ENCODE measurements at places on chromosomes 2 and 18.

GRCh38 chr2:68441994-68442322 is 25.1 kb downstream of the FBXO48 start:
- no peak for DNase-seq

GRCh38 chr2:187228986-187229385 is 219.1 kb downstream of the CALCRL start:
- DNase-seq, result no peak

- DNase-seq, result no peak
These were observed 4.6 kb upstream of the KLF11 start for GRCh38 chr2:10038716-10039115.

GRCh38 chr2:9206991-9207640 is 504 bp downstream of the ASAP2 start:
- no peak for DNase-seq

DNA sequence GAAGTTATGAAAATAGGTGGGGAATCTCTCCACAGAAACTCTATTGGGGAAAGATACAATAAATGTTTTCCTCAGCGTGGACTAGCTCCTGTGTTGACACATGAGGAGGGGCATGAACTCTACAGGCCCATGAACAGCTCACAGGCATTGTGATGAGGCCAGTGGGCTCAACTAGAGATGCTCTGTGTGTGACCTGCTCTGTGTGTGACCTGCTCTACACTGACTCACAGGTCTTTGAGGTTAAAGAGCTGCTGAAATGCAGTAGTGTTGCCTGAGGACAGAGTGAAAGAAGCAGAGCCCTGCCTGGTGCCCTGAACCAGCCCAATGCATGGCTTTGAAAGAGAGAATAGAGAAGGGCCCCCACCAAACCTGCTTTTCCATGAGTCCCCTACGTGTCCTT is 117.6 kb downstream of the MCFD2 start:
- DNase-seq, result no peak

DNA sequence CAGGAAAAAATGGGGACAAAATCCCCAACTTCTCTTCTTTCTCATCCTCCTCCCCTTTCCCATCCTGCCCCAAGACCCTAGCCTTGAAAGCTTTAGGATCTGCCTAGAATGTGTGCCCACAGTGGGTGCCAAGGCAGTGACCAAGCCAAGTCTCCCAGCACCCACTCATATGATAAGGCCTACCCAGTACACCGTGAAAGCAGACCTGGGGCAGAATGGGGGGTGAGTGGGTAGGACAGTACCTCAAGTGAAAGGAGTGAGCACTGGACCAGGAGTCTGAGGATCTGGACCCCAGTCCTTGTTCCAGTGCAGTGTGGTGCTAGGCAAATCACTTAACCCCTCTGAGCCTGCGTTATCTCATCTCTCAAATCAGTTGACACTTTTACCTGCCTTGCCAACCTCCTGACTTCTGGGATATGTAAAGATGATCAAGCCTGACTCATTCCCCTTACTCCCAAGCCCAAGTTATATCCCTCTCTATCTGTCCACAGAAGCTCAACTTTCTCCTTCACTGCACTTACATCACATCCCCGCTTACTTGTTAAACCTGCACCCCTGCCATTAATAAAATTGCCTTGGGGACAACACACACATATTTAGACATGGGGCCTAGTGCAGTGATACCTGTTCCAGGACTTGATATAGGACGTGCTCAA is 109.7 kb downstream of the ATL2 start:
- DNase-seq, result no peak

GRCh38 chr18:13240060-13240725 is 21.6 kb downstream of the LDLRAD4 start:
- DNase-seq, result no peak

DNA sequence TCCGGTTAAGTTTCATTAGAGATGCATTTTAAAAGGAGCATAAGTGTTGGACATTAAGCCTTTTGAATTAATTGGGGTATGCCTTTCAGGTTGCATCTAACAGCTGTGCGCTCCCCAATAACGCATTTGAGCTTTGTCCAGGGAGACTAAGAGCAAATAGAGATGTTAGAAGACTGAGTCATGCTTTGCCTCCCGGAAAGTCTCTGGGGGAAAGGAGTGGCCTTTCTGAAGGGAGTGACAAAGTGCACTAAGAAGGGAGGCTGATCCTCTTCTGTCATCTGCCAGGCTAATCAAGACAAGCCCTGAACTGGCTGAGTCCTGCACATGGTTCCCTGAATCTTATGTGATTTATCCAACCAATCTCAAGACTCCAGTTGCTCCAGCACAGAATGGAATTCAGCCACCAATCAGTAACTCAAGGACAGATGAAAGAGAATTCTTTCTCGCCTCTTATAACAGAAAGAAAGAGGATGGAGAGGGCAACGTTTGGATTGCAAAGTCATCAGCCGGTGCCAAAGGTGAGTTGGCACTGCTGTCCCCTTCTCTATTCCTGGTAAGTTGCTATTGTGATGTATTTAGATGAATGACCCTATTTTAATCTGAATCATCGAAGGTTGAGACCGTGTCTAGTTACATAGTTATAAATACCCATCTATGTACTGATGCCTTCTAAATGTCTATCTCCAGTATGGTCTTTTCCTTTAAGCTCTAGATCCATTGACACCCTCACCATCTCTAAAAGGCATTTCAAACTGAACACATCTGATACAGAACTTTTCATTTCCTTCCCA is 12.1 kb downstream of the TTL start:
- DNase-seq, result no peak

DNA sequence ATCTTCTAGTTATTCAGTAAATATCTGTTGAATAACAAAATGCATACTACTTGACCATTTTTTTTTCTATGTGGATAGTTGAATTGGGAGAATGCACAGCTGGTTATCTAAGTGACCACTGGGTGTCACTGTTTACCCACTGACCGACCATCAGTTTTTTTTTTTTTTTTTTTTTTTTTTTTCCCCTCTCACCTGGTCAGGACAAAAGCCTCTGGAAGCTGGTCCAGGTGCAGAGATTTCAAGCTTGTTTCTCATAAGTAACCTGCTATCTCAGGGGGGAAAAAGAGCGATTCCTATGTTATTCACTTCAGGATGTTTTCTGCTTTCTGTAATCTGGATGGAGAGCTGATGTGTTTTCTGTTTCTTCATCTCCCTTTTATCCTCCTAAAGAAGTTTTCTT is 256.0 kb downstream of the DCDC2C start:
- no peak for DNase-seq

GRCh38 chr2:120548627-120549608 is 186.8 kb upstream of the GLI2 start:
- no peak for DNase-seq

GRCh38 chr18:51164761-51165281 is 32.7 kb downstream of the MEX3C start:
- no peak for DNase-seq

DNA sequence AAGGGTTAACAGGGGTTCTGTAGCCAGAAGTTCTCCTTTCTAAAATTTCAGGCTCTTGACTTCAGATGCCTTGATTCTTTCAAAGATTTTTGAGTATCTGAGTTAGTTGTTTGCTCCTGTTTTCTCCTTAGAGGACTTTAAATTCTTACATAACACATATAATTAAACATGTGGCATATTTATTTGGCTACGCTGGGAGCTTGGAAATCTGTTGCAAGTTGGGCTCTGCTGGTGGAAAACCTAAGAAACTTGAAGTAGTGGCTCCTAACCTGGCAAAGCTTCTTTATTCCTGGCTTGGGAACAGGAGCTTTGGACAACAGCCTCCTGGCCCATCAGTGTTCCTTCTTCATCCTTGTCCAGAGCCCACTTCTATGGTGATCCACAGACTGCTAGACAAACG is 72.6 kb downstream of the VIT start:
- no peak for DNase-seq

DNA sequence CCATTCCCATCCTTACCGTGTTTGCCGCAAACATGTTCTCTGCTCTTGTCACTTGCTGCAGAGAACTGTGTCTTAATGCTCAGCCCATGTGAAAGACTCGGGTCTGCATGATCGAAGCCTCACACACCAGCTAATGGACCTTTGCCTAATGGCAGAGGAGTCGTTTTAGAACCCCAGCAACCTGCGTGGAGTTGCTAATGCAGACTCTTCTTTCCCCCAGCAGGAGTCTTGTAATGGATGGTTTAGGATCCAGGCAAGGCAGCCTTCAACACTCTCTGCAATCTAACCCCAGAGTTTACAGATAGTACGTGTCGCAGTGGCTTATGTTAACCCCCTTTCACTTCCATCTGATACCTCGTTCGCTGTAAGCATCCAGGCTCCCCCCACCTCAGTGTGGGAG is 316.4 kb downstream of the AGAP1 start:
- no peak for DNase-seq

DNA sequence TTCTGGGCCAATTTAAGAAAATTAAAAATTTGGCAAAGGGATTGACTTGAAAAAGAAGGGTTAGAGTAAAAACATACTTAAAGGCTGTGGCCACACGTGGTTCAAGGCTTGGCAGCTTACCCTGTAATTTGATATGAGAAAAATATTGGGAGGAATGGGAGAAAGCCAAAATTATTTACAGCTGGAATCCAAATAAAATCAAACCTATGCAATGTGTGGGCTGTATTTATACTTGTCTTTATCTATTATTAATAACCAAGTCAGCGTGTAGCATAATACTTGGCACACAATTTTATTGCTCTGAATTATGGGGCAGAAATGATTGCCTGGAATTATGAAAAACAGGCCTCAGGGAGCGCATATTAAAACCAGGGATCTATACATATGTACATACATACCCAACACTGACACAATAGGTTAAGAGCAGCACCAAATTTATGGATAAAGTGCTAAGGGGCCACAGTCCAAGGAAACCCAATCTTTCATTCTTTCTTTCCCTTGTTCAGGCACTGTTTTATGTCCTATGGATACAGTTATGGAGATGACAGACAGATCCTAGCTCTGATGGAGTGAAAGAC is 35.6 kb downstream of the FAM124B start:
- no peak for DNase-seq

- DNase-seq, result no peak
These were observed 10.7 kb upstream of the HNRNPA3 start for GRCh38 chr2:177201919-177202346.

GRCh38 chr2:189015359-189015758 is 41.2 kb downstream of the COL3A1 start:
- no peak for DNase-seq

DNA sequence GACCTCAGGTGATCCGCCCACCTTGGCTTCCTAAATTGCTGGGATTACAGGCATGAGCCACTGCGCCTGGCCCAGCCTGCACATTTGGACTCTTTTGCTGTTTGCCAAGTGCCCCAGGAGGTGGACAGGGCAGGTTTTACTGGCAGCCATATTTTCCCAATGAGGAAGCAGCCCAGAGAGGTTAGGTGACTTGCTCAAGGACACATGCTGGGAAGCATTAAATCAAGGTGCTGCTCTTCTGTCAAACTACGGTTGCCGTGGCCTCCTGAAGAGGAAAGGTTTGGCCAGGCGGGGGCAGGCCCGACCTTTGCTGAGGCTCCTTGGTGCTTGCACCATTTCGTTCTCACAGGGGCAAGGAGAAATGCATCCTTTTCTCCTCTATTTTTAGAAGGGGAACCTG is 44.0 kb downstream of the DNMT3A start:
- DNase-seq, result no peak

DNA sequence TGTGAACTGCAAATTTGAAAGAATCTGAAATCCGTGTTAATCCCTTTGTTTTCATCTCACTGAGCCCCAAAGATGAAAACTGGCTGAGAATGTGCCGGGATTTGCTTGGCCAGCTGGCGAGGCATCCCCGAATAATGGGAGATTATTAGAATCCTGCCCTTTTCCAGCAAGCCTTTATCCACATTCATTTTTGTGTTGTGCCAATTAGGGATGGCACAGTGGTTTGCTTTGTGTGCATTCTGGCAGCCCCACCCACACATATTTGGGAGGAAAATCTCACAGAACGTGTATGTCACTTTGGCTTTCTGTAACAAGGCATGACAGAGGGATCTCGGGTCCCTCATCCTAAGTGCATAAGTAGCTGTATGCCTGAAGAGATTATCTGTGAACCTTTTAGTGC is 405.8 kb upstream of the FAM98A start:
- DNase-seq, result no peak

GRCh38 chr2:236366049-236366387 is 101.8 kb upstream of the ASB18 start:
- no peak for DNase-seq

GRCh38 chr2:88099798-88100488 is 27.9 kb downstream of the FABP1 start:
- DNase-seq, result no peak

- no peak for DNase-seq
These were observed 26.2 kb upstream of the SNED1 start for GRCh38 chr2:240972201-240972600.

DNA sequence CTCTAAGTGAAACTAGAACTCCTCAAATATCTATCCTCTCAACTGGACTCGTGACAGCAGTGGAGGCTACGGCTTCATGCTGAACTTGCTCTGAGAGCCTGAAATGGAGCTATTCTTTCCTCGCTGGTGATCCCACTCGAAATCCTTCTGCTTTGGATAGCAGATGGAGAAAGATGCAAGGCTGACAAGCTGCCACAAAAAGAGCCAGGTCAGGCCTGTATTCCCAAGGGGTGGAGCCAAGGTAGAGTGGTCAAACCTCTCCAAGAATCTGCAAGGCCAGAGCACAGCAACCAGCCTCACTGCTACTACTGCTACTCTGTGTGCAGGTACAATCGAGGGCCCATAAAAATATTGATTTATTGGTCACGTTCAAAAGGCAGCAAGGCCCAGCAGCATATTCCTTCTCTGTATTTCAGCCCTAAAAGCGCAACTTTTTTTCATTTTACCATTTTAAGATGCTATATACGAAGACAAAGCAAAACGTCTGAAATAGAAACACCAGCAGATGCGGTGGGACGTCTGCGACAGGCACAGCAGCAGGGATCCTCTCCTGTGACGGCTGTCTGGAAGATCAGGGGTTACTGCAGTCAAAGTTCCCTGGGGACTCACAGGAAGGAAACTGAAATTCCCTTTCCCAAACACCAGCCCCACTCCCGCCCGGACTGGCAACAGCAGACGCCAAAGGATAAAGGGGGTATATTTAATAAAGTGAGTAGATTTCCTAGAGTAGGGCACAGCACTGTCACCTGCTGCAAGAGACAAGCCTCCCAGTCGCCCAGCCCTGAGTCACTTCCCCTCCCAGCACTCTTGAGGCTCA is 2.4 kb downstream of the SPRED2 start:
- DNase-seq, result no peak

Measured in CD4-positive, alpha-beta T cell treated with Interleukin-15 for 4 hours (primary cell).